Fibroblast of mammary gland (primary cell): ENCODE measurements at places on chromosomes 2 and 18.

- no peak for DNase-seq
These were observed 6.1 kb downstream of the IL18R1 start for GRCh38 chr2:102361632-102362241.

DNA sequence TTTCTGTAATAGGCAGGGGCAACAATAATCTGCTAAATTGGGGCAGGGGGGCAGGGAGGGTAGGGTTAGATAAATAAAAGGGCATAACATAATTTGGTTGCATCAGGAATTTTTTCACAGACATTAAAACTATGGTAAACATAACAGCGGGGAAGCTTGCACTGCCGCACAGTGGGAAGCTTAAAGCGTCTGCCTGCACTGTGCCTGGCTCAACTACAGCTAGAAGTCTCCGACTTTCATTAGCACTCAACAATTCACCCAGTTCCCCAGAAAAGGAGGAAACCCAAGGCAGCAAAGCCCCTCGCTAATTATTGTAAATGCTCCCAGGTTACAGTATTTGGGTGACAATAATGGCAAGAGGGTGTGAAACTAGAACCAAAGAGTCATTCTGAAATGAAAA is 562.9 kb downstream of the ARHGAP15 start:
- no peak for DNase-seq

DNA sequence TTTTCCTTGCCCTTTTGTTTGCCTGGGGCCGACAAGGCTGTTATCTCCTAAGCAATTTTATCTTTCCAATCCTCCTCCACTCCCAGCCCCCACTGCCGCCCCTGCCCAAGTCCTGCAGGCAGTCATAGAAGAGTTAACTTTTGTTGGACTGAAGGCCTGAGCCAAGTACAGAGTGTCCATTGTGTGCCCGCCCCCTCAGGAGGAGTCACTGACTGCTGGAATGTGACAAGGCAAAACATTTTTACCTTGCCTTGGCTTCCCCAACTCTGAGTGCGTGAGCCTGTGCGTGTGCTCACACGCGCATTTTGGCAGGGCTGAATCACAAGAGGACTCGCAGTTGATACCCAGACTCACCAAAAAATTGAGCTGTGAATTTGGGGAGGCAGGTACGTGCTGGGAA is 16.2 kb downstream of the SETBP1 start:
- DNase-seq = no peak

GRCh38 chr18:40576507-40577115 is 1378.4 kb upstream of the PIK3C3 start:
- DNase-seq = no peak

DNA sequence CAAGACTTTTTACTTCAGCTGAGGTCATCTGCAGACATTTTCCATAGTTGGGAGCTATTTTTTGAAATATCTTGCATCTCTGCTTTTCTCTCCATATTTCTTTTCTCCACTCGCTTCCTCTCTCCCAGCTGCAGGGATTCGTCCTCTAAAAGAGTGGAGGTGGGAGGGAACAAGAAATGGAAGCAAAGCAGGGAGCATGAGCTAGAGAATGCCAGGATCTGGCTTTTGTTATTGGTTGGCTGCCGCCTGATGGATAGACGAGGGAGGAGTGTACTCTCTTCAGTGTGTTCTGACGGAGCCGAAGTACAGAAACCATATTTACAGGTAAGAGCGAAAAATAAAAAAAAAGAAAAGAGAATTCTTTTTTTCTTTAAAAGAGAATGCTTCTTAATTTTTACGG is at the start of gene CSRNP3:
CSRNP3 (plus strand) TSS at position 282 of the 400 bp plus-strand sequence. CDS start 125,368 bp downstream, outside the sequence.
- DNase-seq = peak; percentile 87
